Metanephros (tissue), 2 donors: ENCODE measurements at places on chromosomes 2 and 18. TPM values are rescaled to one million over a fixed set of nuclear protein-coding genes. Genes with fewer than 3 reads are reported as not detected.

The MC4R gene
- not detected for total RNA-seq

The MC5R gene
- total RNA-seq: 0.47 TPM

The GALNT13 gene
- total RNA-seq: 1.1 TPM

The RGPD6 gene
- total RNA-seq: 39.6 TPM

The RNF125 gene
- total RNA-seq: 5.3 TPM
